AG04449 (cell line): ENCODE measurements at places on chromosomes 12 and 14.

GRCh38 chr12:119940897-119941296 is 48.1 kb upstream of the BICDL1 start:
- DNase-seq: no peak

GRCh38 chr12:2616763-2617162 is 178.0 kb upstream of the FKBP4 start:
- DNase-seq: no peak

GRCh38 chr14:93969082-93969828 is 7.1 kb downstream of the ASB2 start:
- no peak for DNase-seq

DNA sequence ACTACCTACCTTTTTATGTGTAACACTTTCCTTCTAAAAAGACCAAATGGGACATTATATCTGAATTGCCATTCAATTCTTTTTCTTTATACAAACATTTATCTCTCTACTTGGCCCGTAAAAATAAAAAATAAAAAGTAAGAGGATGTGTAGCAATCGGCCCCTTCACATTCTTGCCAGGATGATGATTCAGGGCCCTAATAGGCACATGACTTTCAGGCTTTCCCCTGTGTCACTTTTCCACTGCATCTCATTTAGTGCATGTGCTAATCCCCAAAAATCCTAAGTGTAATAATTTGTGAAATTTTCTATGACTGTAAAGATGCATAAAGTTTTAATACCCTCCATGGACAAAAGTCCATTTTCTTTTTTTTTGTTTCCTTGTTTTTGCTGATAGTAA is 23.0 kb upstream of the ATP2B1 start:
- no peak for DNase-seq

GRCh38 chr12:16218934-16219751 is 58.3 kb downstream of the SLC15A5 start:
- no peak for DNase-seq

DNA sequence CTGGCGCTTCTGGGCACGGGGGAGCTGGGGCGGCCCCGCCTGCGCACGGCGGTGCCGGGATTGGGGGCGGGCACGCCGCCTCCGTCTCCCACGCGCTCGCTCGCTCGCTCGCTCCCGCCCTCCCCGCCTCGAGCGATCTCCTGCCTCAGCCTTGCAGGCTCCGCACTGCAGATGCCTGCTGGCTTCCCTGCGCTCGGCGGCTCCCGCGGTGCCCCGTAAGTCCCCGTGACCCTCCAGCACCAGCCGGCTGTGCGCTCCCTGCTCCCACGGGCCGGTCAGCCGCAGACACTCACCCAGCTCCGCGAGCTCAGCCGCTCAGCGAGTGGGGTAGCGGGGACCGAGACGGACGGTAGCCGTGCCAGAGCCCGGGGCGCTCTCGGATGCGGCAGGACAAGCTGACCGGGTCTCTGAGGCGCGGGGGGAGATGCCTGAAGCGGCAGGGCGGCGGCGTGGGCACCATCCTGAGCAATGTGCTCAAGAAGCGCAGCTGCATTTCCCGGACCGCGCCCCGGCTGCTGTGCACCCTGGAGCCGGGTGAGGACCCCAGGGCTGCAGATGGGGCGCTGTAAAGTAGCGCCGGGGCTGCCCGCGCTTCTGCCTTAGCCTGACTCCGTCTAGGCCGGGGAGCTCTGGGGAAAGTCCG is at the start of gene TBC1D30:
Gene TBC1D30, plus strand, starts transcription at position 148 of the 643 bp plus-strand sequence. Its CDS starts 233 bp downstream, at position 381.
- no peak for DNase-seq

GRCh38 chr12:121748571-121749265 is 36.2 kb downstream of the TMEM120B start:
- peak; percentile 44 for DNase-seq

DNA sequence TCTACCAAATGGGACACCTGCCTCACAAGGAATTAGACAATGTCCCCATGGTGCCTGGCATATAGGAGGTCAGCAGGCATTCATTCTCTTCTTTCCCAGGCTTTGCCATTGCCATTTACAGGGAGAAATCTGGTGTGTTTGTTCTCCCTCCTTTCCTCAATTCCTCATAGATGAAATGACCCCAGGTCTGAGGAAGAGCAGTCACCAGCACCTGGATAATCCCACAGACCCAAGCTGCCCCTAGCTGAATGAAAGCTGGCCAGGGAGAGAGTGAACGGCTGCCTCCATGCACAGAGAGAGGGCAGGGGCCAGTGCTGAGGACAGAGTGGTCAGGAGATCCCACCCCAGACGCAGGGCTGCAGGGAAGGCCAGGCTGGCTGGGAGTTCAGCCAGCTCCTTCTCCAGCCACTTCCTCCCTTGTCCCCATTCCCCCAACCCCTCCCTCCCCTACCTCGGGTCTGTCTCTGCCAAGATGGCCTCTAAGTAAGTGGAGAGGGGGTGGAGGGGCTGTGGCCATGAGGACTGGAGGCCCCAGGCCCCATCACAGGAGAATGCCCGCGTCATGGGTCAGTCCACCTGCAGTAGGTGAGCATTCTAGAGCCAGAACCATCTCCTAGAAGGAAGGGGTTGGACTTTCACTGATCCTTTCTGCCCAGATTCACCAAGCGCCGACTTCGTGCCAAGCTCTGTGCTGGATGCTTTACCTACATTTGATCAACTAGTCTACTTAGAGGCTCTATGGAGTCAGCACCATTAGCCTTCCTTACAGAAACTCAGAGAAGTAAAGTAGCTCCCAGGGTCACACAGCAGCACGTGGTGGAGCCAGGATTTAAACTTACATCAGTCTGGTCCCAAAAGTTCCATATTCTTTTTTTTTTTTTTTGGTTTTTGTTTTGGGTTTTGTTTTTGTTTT is 2.0 kb upstream of the KRT4 start:
- DNase-seq: no peak

- DNase-seq: no peak
These were observed 122.5 kb upstream of the CNTN1 start for GRCh38 chr12:40569626-40570179.

DNA sequence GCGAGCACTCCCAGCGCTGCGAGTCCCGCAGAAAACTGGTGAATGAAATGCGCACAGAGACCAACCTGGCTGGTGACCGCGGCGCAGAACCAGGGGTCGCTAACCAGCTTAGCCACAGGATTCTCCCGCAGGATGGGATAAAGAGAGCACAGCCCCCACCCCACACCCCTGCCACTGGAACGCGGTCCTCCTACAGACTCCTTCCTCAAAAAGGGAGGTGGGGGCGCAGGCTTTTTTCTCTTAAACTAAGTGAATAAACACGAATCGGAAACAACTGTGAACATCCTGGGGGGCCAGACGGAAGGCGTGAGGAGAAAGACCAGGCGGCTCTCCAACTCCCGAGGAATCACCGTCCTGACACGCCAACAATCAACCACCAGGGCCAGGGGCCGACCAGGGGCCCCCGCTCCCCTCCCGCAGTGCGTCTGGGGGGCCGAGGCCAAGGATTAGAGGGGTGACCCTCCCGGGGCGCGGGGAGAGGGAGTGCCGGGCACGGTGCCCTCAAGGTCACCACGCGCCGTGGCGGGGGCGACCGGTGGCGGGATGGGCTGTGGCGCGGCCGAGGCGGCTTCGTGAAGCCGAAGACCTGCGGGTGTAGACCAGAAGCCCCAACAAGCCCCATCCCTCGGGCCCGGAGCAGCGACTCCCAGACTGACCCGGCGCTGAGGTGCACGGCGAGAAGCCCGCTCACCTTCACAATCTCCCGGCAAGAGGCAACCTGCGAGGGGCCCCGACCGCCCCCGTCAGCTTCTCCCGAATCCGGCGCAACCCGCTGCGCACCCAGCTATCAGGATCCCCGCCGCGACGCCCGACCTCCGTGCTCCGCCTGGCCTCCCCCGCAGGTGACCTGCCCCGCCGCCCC is 704 bp downstream of the ATP2B1 start:
- no peak for DNase-seq

GRCh38 chr12:32714772-32715171 is 35.7 kb downstream of the DNM1L start:
- DNase-seq: no peak

- DNase-seq: no peak
These were observed 663 bp upstream of the LIN7A start for GRCh38 chr12:80938397-80938796.

GRCh38 chr12:64526859-64527258 is 74.9 kb downstream of the TBK1 start:
- DNase-seq: no peak

DNA sequence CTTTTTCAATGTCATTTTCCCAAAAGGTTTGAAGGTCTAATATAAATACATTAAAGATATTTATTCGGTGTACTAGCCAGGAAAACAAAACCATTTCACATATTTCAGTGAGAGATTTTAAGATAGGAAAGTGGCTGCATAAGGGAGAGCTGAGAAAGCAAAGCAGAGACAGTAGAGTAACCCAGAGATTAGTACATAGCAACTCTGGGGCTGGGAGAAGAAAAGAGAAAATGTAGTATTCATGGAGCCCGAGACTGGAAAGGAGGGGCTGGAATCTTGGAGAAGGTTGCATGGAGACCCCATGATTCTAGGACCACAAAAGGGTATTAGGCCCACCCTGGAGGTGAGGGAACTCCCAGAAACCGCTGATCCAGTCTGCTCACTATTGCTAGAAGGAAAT is 236.9 kb downstream of the PAWR start:
- DNase-seq: no peak

- DNase-seq: no peak
These were observed 149.5 kb upstream of the SLC38A2 start for GRCh38 chr12:46522071-46522470.

GRCh38 chr14:68563251-68564131 is 229.4 kb downstream of the ZFP36L1 start:
- no peak for DNase-seq

DNA sequence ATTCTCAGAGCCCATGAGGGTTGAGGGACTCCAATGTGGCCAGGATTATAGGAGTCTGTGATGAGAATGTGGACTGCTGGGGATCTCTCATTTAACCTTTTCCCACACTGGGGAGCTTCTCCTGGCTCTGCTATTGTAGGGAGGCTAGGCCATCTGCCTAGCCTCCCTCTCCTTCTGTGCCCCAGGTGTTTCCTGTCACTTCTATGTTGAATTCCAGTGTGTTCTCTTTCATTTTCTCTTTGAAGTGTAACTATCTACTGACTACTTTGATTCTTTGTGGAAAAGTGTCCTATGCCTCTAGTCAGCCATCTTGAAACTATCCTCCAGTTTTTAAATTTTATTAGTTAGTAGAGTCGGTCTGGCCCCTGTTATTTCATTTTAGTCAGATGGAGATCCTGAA is 53.4 kb upstream of the ABCD2 start:
- no peak for DNase-seq

DNA sequence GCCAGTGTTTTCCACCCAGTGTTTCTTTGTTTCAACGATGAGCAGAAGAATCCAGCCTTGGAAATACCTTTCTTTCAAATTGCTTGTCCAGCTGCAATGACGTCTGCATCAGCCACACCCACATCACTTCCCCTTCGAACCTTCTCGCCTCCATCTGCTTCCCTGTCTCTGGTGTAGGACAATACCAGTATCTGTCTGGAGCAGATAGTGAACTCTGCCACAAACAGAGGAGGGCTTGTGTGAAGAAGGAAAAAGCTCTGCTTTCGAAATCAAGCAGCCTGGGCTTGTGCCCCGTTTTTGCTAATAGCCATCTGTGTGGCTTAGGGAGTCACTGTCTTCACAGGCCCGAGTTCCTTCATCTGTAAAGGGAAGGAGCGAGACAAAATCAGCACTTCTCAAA is 415.4 kb downstream of the ZFP36L1 start:
- no peak for DNase-seq

- DNase-seq: no peak
These were observed 47.6 kb upstream of the HIF1A start for GRCh38 chr14:61647704-61648103.

GRCh38 chr14:74611650-74612349 is at the start of gene LTBP2:
Gene LTBP2 (minus strand): TSS chr14:74612237. CDS start chr14:74611944, 293 bp downstream.
- DNase-seq: no peak

DNA sequence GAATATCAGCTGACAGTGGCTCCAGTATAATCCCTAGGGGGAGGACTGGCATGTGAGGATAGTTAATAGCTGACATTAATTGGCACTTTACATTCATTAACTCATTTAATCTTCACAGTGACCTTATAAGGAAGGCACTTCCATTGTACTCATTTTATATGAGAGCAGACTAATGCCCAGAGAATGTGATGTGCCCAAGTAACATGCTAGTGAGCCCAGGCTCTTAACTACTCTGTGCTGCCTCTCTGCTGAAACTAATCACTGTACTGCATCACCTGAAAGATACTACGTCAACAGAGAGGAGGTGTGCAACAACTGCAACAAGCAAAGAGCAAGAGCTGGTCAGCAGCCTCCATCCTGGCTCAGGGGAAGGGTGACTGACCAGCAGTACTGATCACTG is 40.1 kb downstream of the GALNT4 start:
- no peak for DNase-seq

DNA sequence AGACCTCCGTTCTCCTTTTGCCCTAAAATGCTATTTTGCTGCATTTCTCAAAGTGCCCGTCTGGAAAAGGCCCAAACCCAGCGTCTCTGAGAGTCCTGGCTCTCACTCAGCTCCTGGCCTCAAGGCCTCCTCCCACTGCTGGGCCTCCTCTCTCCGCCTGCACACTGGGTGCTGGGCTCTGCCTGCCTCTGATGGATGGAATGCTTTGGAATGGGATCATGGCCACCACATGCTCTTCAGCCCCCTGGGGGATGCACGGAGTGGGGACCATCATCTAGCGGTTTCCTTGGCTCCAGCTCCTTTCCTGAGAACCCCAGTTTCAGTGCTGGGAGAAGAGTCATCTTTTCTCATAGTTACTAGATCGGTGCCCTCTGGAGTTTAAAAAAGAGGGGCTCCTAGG is 65.2 kb downstream of the KDM2B start:
- DNase-seq: no peak
